Stimulated activated CD4-positive, alpha-beta T cell treated with anti-CD3 and anti-CD28 coated beads, Interleukin-4, amount 100 ng/mL, for 24 hours (primary cell): ENCODE measurements at places on chromosomes 7 and 10.

GRCh38 chr7:113172726-113173125, 54.4 kb upstream of the SMIM30 start:
- no peak for DNase-seq

DNA sequence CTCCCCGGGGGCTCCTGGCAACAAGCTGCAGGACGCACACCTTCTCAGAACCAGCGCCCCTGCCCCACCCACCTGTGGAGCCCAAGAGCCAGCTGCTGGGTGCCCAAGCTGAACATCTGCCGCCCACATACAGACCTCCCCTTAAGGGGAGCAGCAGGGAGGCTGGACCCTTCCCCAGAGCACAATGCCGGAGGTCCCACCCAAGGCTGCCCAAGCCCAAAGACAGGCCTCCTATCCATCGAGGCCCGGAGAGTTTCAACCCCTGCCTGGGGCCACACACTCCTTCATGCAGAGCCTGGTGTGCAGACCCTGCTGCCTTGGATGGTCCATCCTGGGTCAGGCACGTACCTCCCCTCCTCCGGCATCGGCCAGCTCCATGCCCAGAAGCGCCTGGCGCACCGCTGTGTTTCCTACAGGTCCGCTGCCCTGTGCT, 48.7 kb downstream of the VIPR2 start:
- no peak for DNase-seq

- no peak for DNase-seq
Observed at GRCh38 chr10:79397575-79398303, 47.7 kb downstream of the ZCCHC24 start.

DNA sequence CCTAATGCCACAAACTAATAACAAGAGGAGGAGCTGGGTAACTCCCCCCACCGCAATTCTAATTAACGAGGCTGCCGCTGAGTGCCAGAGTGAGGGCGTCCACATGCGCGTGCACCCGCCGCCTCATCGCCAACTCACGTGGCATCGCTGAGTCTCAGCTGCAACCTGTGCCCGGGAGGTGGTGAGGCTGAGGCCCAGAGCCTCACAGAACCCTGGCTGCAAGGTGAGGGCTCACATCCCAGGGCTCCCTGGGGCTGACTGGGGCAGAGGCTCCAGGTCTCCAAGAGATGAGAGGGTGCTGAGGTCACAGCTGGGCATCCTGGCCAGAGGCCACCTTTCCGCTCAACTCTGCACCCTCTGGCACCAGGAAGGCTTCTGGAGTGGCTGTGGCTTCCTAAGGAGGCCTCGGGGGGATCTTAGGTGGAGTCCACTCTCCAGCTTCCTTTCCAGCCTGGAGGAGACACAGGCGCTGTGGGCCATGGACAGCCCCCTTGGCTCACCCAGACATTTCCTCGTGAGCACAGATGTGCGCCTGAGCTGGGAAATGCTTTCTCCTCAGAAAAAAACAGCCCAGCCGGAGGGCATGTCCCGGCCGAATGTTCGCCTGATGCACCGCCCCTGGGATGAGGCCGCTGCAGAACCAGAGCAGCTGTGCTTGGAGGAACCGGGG, 242.6 kb downstream of the MAD1L1 start:
- DNase-seq: no peak

DNA sequence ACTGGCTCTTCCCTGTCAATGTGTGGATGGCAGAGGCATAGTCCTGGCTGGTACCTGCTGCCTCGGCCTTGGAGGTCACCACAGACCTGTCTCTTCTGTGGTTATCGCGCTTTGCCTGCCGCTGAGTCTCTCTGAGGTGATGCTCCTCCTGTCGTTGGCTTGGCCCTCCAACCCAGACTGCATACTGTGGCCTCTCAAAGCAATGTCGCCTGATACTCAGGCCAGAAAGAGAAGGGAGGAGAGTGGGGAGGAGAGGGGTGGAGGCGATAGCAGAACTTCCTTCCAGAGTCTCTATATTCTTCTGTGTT, 133.2 kb upstream of the KCNMA1 start:
- no peak for DNase-seq

DNA sequence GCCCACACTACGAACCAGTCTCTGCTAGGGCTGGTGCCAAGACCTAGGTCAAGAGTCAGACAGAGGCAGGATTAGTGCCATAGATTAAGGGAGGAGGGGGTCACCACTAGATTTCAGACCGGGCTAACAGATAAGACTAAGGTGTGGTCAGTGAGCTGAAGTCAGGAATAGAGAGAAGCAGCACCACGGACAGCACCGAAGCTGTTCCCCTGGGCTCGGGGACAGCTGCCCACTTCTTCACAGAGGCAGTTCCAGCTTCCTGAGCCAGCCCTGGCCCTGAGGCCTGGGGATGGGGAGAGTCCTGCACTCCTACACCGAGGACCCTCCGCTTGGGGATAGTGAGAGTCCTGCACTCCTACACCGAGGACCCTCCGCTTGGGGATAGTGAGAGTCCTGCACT, 11.2 kb upstream of the JAKMIP3 start:
- no peak for DNase-seq

GRCh38 chr7:43878867-43879266, 9.6 kb upstream of the MRPS24 start:
- DNase-seq: no peak

- DNase-seq: no peak
Observed at GRCh38 chr10:99524050-99524666, 8.6 kb upstream of the NKX2-3 start.

DNA sequence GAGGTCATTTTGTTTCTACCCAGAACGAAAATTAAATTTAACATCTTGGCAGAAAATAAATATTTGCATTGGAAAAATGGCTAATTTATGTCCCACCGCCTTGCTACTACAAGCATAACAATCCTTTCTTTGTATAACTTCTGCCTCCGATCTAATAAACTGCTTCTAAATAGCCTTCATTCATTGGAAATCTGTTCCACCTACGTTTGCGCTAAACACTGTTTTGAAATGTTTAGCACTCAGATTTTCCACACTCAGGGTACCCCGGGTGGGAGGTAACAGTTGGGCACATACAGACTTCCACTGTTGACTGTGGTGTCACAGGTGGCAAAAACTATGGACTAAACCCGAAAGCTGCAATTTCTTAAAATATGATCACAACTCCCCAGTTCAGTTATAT, 96.4 kb downstream of the FGFR2 start:
- no peak for DNase-seq

DNA sequence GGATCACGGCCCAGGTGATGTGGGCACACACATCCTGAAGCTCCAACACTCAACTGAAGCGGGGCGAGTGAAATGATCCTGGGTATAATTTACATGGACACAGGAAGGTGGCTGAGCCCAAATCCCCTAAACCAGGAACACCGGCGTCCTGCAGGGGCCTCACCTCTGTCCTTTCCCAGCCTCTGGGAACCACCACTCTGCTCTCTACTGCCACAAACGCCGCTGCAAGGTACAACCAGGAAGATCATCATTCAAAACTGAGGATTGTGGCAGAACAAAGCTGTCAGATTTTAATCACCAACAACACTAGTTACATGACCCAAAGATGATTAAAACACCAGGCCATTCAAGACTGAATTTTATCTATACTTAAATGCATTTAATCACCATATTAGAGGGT, 104.0 kb downstream of the DIP2C start:
- no peak for DNase-seq

DNA sequence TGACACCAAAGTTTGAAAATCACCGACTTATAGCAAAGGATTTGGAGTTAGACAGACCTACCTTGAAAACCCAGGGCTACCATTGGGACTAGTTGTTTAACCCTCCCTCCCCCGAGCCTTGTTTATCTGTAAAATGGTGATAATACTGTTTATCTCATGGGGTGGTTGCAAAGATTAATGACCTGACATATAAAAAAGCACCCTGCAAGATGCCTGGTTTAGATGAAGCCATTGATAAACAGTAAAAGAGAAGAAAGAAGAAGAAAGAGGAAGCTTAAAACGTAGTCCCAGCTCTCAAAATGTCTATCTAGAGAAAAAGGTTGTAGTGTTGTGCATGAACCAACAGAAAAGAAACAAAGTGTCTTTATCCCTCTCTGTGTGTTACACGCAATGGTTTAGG, 145.7 kb downstream of the FGFR2 start:
- DNase-seq: no peak

- no peak for DNase-seq
Observed at GRCh38 chr10:29543715-29544114, 91.1 kb downstream of the SVIL start.

DNA sequence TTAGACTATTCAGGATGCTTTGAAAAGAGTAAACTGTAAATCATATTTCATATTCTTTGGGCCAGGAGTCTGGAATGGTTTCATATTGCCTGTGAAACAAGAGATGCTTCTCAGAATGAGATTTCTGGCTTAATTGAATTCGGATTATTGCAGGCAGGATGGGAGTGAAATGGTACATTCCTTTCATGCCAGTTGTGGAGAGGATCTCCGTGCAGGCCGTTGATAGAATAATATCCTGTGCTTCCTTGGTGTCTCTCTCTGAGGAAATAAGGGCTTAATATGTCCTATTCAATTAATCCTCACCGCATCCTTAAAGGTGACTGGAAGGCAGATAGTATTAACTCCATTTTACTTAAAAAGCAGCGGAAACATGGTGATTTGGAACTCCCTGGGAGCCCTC, 56.6 kb downstream of the CUX1 start:
- no peak for DNase-seq

DNA sequence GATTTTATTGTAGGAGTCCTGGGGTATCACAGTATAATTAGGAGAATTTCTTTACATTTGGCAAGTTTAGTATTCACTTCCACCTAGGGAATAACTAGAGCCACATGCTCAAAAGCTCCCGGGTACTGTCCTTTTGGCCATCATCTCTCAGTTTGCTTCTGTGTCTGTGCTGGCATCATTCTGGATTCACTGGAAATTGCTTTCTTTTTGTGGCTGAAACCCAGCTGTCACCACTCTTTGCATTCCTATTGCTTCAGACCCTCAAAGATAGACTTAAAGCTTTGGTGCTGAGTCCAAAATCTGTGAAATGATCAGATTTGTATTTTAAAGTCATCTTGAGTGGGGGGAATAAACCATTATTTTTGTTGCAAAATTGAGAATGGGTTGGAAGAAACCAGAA, 8.9 kb downstream of the SDK1 start:
- no peak for DNase-seq

GRCh38 chr7:86790383-86790782, 146.7 kb downstream of the GRM3 start:
- no peak for DNase-seq

DNA sequence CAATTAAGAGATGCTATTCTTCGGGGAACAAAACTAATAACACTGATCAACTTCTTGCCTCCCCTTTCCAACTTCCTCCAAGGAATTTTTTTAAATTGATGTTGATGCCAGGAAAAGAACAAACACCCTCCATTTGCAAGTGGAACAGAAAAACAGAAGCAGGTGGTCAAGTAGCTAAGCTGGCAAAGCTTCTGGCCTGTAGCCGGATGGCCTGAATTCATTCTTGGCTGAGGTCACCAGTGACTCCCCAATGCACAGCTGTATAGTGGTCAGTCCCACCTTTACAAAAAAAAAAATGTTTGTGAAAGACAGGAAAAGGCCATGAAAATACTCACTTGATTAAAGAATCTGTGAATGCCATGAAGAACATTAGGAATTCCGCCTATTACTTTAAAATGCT, 39.1 kb downstream of the DOCK4 start:
- no peak for DNase-seq

DNA sequence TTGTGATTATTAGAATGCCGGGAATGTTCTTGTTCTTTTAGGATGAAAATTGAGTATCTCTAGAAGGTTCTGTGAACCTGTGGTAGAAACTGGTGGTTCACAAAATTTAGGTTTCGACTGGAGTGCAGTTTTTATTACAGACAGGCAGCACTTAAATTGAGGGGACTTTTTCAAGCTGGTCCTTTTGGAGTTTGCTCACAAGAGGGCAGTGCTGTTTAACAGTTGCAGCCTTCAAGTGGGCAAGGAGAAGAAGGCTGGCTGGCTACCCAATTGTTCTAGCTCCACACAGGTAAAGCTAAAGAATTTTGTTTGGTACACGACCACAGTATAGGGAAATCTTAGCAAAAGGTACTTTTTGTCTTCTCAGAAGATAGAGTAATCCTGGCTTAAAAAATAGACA, 233.6 kb downstream of the SNX13 start:
- peak; percentile 22 for DNase-seq

DNA sequence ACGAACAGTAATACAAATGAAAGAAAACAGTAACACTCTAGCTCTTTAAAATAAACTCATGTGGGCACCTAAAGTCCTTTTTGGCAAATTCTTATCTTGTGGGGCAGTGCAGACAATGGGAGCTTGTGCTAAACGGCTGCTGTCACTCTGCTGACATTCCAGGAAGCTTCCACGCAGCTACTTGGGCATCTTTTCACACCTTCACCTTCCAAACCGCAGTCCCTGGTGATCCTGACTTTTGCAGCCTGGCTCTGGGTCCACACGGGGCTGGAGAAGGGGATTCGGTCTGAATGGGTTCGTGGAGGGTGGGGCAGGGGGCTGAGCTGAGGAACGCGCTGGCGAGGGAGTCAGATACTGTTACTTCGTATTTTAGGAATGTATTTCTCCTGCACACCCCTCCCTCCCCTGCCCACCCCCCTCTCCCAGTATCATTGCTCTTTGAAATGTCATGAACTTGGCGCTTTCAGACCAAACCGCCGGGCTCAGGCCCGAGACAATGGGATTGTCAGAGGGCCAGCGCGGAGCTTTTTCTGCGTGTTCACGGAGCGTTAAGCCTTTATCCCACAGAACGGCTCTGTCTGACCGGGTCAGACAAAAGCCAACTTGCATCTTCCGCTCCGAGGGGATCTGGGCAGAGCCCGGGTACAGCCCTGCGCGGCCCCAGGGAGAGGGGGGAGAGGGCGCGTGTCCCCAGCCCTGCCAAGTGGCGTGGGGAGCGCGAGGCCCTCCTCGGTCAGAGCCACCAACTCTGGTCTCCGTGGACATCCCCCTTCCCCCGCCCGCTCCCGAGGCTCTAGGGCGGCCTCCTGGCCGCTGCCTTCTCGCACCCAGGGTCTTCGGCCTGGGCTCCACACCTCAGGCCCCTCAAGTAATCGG, 76.7 kb upstream of the EN2 start:
- no peak for DNase-seq

GRCh38 chr7:44244282-44244681, 43.5 kb downstream of the YKT6 start:
- DNase-seq: peak; percentile 35

- DNase-seq: no peak
Observed at GRCh38 chr7:91883676-91884362, 3.3 kb upstream of the MTERF1 start.

GRCh38 chr10:123146894-123147634, 872 bp upstream of the HMX2 start:
- no peak for DNase-seq

- no peak for DNase-seq
Observed at GRCh38 chr10:116329153-116329552, 4.9 kb downstream of the CCDC172 start.

GRCh38 chr7:104960741-104961448, 53.1 kb upstream of the KMT2E start:
- DNase-seq: no peak

GRCh38 chr7:84916161-84916560, 270.7 kb downstream of the SEMA3D start:
- DNase-seq: no peak
